Activated naive CD4-positive, alpha-beta T cell treated with anti-CD3 and anti-CD28 coated beads for 36 hours (primary cell): ENCODE measurements at places on chromosomes 11 and 22.

DNA sequence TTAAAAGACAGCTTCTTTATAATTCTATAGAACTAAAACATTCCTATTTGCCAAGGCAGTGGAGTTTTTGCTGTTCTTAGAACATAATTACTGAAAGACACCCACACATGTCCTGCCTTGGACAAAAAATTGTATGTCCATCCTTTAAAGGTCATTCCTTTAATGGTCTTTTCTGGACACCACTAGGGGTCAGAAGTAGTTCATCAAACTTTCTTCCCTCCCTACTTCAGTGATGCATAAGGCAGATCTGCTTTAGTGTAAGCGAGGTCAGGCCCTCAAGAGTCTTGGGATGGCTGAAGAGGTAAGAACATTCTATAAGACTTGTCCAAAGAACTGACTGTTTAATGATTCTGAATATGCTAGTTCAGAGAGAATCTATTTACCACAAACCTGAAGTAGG is 4.3 kb upstream of the OR51V1 start:
- DNase-seq, result no peak

- DNase-seq, result no peak
Observed at GRCh38 chr22:27648853-27649252, 152.7 kb downstream of the MN1 start.

- no peak for DNase-seq
Observed at GRCh38 chr11:117717485-117718314, 79.3 kb downstream of the DSCAML1 start.

DNA sequence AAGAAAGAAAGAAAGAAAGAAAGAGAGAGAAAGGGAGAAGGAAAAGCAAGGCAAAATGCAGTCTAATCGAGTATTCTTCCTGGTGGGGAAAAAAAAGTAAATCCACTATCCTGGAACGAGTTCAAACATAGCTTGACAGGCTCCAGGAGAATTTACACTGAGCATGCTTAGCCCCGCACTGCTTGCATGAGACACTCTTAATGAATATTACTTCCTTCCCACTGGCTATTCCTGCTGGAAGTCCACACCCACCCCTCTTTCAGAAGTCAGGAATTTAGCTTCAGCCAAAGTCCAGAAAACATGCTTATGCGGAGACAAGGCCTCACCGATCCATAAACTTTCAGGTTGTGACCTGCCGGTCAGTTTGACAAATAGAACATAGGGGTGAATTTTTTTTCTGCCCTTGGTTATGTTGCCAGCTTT is 251.8 kb upstream of the BLID start:
- no peak for DNase-seq

- peak; percentile 76 for DNase-seq
Observed at GRCh38 chr11:20156280-20156875, 3.9 kb downstream of the DBX1 start.
